ENCODE measurements at places on chromosomes 16 and 17.

DNA sequence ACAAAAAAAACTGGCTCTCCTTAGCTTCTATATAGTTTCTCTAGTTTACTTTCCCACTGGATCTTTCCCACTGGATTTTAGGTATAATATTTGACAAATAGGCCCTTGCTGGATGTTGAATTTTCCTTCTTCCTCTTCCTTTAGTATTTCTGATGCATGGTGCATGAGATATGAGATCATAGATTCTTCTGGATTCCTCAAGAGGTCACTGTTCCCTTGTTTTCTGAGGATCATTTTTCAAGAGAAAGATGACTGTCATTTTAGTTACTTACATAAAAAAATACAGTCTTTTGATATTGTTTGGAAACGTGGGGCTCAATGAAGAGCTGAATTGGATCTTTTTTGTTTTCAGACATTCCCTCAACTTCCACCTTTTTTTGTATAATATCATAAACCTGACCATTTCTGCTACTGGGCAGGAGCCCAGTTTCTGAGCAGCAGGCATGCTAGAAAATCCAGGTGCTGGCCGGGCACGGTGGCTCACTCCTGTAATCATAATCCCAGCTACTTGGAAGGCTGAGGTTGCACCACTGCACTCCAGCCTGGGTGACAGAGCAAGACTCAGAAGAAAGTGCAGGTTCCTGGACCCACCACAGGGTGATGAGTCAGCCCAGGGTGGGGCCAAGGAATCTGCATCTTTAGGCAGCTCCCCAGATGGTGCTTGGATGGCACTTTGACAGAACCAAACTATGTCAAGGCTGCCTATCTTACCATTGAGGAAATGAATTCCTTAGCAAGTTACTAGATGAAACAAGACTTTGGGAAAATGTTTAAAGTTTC lies 70.3 kb downstream of the SDR42E1 start:
- DNase-seq = no peak

DNA sequence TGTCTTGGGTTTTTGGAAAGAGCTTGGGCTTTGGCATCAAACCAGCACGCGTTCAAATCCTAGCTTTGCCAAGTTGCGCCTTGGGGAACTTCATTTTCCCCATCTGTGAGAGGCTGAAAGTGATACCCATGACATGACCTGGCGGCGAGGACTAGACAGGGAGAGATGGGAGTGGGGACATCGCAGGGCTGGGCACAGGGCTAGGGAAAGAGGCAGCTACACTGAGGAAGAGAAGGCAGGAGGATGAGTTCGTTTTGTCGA lies 202.9 kb downstream of the IRF8 start:
- peak; percentile 1 for DNase-seq

GRCh38 chr16:71230122-71230845 lies at the start of gene HYDIN:
Gene HYDIN (minus strand): TSS chr16:71230722. CDS start chr16:71186895, 43,827 bp downstream.
- DNase-seq = no peak

GRCh38 chr16:54204756-54205155 lies 81.8 kb downstream of the IRX3 start:
- DNase-seq = no peak

DNA sequence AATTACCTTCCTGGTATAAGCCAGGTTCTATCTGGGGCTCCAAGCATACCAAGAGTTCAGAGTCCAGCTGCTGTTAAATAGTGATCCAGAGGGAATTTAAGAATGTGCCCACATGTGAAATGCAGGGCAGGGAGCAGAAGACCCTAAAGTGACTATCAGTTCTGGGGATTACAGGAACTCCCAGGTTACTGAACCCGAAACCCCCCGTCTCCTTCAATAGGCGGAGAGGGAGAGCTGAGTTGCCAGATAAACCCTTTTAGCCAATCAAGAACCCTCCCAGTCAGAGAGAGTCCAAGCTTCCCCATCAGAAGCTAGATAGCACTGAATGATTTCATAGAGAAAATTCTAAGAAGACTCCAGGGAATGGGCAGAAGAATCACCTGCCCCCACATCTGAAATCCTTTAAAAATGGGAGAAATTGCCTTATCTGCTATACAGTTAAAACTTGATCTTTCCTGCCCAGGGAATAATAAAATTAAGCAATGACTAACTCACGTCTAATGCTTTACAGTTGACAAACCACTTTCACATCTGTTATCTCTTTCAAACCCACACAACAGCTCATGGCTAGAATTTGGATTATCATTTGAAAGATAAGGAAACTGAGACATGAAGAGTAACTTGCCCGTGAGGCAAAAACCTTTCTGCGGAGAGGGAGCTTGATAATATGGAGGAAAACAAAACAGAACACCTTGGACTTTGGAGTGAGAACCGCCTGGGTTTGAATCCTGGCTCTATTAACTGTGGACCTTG lies 10.2 kb downstream of the NOG start:
- no peak for DNase-seq

DNA sequence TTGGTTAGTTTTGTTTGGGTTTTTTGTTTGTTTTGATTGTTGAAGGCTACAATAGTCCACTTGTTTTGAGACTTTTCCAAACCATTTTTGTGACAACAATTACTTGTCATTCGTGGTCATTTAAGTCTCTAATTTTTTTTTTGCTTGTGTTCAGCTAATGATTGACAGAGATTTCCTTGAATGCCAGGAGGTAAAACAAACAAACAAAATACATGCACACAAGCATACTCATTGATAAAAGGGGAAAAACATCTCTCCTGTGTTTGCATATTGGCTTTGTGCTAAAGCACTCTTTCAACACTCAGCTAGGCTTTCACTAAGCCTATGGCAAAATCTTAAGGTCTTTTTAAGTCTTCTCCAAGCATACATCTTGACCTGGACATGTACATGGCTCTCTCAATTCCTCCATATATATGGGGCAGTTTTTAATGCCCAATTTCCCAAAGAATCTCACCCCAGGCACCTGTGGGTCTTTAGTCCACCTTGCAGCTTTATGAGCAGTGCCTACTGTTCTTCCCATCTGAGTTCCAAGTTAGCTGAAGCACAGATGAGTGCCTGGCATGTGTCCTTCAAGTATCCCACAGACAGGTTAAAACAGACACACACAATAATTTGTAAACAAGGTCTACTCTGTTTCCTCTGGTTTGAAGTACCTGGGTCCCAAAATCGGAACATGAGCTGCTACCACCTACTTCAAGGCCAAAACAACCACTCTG lies 24.2 kb upstream of the HS3ST3B1 start:
- no peak for DNase-seq

DNA sequence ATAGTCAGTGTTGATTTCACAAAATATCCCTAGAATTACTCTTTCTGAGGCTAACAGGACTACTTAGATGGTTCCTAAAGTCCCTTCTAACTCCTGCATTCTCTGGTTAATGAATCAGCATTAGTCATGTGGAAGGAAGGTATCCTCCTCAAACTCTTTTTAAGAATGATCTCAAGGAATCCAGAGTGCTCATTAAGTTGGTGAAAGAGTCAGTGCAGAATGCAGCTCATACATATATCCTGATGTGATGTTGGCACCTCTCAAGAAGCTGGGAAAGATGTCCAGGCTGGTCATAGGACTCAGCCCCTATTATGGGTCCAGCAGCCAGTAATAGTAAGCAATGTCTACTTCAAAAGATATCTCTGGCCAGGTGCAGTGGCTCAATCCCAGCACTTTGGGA lies 65.5 kb downstream of the PIGL start:
- DNase-seq = no peak

GRCh38 chr17:81238490-81238814 lies 403 bp downstream of the TEPSIN start:
- DNase-seq = no peak

DNA sequence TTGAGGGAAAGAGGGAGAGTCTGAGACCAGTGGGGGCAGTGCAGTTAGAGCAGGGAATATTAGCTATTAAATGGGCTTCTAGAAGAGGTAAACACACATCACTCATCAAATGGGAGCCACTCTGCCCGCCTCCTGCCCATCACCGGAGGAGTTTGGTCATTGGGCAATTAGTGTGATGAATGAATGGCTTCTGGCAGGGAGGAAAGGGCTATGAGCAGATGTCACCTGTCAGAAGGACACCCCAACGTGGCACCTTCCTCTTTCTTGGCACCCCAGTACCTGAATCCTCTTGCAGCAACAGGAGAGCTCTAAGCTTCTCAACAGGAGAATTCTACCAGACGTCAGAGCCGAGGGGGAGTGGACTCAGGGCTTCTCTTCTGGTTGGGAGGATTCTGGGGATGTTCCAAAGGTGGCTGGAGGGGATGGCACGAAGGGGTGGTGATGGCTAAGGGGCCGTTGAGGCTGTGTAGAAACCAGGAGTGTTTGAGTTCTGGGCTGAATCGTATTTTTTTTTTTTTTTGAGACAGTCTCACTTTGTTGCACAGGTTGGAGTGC lies 11.0 kb downstream of the C1QTNF1 start:
- DNase-seq = no peak

All from activated CD8-positive, alpha-beta memory T cell treated with anti-CD3 and anti-CD28 coated beads, Interleukin-2, amount 50 U/mL, for 4 hours (primary cell).